ENCODE measurements at places on chromosomes 1 and 21.

DNA sequence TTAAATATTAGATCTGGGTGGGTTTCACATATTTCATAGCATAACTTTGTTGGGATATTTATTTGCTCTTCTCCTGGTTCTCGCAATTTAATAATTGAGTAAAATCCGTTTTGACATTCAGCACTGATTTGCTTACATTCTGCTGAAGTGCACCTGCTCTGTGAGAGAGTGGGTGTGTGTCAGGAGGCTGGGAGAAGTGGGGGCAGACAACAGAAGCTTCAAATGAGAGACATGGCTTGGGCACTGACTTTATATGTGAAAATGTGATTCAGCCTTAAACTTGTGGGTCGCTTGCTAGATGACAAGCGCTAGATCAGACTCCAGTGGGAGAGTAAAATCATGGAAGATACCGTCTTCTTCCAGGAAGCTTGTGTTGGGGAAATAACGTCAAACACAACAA, 32.4 kb upstream of the KCNA2 start:
- no peak for ATAC-seq

DNA sequence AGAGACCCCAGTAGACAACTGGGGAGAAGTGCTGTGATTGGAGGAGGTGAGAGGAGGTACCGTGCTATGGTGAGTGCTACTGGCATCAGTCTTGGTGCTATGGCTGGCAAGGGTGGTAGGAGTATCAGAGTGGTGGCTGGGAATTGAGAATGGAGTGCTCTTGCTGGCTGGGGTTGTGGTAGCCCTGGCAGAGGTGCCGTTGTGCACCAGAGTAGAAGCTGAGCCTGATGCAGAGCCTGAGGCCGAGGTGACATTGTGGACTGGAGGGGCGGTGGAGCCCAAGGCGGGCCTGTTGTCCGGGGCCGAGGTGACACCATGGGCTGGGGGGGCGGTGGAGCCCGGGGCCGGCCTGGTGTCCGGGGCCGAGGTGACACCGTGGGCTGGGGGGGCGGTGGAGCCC, 14.6 kb downstream of the TRIM46 start:
- ATAC-seq, result no peak

- no peak for ATAC-seq
Measured at GRCh38 chr21:27406300-27407009, 439.6 kb upstream of the ADAMTS5 start.

- ATAC-seq, result no peak
Measured at GRCh38 chr1:57470036-57470435, 46.2 kb upstream of the DAB1 start.

DNA sequence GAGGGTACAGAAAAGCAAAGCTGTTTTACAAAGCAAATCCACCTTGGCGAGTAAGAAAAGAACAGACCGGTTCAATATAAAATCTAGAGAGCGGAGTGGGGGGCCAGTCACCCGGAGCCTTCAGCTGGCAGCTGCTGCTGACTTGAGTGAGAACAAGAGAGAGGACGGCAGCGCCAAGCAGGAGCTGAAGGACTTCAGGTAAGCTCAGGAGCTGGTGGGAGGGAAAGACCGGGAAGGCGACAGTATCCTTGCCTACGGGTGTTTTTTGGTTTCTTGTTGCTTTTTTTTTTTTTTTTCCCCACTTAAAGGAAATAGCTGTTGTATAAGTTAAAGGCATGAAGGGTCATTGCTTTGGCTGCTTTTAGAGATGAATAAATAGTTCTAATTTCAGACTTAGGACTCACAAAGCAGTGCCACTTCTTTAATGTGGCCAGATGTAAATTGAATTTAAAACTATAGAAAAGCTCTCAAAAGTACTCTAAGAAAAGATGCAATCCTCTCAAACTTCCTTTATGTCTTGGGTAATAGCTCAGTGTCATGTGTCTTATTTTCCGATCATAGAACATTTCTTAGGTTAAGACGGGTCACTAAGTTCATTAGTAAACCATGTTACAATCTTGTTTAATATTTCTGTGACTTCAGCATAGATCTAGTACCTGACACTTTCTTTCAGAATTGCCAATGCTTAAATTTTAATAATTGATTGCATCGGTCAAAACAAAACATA, 82.8 kb downstream of the PRDM2 start:
- no peak for ATAC-seq
